ENCODE measurements at places on chromosomes 2 and 18. TPM values are rescaled to one million over a fixed set of nuclear protein-coding genes. Genes with fewer than 3 reads are reported as not detected.

- DNase-seq: no peak
These were observed 81.5 kb downstream of the NRP2 start for GRCh38 chr2:205763708-205764211.

- no peak for DNase-seq
These were observed 440.4 kb upstream of the MAP2 start for GRCh38 chr2:208983486-208983885.

GRCh38 chr2:205696927-205697441 lies 14.7 kb downstream of the NRP2 start:
- no peak for DNase-seq

DNA sequence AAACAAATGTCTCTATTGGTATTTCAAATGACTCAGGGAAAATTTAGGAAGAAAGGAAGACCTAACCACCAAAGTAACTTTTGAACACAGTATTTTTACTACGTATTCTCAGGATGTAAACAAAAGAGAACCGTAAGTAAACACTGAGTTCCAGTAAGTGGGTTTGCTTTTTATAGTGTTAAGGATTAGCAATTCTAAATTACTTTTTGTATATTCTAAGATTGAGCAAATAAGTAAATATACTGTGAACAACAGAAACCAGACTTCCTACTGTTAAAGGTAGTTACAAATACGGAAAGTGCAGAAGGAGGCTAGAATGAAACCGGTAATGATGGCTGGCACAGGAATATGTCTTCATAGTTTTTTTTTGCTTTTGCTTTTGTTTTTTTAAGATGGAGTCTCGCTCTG lies 31.5 kb downstream of the SESTD1 start:
- DNase-seq: no peak

DNA sequence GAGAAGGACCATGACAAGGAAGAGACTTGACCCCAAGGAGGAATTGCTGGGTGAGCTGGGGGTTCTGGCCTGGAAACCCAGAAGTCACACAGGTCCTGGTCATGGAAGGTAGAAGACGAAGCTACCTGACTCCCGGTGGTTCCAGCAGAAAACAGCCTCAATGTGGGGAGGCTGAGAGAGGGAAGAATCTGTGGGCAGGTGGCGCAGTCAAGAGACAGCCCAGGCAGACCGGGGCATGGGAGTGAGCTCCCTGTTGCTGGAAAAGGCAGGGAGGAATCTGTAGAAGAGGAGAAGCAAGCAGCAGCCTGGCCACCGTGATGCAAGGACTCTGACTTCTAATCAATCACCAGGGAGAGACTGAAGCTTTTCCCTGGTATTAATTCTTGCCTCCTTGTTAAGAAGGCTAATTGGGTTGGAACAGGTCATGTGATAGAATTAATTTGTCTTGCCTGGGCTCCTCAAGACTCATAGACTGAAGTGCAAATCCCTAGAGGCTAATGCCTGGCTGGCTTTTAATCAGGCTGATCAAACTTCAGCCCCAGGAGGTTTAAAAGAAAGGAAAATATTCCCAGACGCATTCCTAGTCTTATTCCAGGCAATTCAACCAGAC lies 30.1 kb downstream of the CNGA3 start:
- DNase-seq: no peak

GRCh38 chr2:95390881-95391321 lies 11.6 kb upstream of the FAHD2A start:
- DNase-seq: no peak

DNA sequence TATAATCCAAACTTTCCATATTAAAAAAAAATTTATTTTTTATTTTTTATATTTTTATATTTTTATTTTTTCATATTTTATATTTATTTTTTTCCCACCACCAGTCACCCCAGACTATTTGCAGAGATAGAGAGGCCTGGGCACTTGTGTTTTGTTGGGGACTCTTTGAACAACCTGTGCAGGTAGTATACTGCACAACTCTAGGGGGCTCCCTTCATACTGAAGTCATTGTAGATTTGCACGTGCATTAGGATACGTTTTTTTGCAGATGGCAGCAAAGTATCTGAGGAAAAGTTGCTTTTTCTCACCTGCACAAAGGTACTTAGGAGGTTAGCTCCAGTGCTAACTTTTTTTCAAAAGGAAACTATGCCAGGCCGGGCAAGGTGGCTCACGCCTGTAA lies 73.9 kb upstream of the TANC1 start:
- DNase-seq: no peak

DNA sequence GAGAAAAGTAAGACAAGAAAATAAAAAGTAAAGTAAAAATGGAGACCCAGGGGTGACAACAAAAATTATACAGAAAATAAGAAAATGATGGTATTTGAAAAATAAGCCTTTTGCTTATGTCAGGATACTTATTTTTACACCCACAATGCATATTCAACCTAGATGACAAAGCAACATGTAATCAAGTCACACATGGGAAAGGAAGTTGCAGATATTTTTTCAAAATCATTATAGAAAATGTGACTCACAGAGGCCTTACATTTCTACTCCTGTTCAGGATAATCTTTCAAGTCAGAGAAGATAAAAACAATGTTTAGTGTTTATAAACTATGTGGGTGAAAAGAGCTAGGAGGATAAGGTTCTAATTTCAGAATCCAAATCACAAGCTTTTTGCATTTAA lies 275.3 kb upstream of the UBE2E3 start:
- no peak for DNase-seq

DNA sequence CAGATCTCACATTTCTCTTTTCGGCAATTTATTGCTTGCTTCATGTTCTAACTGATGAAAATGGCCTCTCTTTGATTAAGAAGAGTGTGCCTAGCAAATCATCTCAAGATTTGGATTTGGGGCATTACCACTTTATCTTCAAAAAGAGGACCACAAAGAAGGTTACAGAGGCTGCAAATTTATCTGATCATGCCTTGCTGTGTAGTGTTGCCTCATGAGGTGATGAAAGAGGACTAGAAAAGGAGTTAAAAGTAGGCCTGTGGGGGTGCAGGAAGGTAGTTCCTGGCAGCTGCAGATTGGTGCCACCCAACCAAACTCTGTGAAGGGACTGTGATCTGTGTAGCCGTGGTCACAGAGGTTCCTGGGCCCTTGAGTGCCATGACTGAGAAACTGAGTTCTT lies 69.2 kb downstream of the PRELID3A start:
- DNase-seq: no peak

GRCh38 chr2:177589186-177589585 lies 196.6 kb downstream of the AGPS start:
- DNase-seq: no peak

GRCh38 chr2:209348433-209348832 lies 75.4 kb upstream of the MAP2 start:
- no peak for DNase-seq

GRCh38 chr2:241898463-241899270 lies 29.1 kb downstream of the RTP5 start:
- no peak for DNase-seq

DNA sequence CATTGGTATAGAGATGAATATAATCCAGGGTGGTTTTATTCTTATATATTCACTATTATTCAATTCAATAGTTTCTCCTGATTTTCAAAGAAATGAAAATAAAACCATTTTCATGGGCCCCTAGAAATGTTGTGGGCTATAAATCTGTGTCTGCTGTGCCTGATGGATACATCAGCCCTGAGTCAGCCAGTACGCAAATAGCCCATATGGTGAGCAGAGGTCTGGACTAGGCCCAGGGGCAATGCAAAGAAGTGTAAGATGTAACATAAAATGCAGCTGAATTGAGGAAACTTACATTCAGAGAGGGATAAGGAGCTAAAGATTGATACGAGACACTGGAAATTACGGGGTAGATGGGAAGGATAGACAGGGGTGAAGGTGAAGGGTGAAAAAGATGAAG lies 122.5 kb downstream of the MAIP1 start:
- peak; percentile 85 for DNase-seq

DNA sequence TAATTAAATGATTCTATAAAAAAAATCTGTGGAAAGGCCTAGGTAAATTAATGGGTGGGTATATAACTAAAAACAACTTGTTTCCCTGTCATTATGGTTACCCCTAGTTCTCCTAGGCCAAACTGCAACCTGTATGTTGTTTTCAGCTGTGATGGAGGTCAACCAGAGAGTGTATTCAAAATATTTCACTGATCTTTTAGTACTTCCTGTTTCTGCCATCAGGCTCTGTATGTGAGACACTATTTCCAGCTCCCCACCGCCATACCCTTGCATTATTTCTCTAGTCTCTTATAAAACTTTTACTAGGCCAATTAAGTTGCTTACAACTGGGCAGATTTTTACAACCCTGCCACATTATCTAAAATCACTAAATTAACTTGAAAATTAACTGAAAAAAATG lies 21.0 kb upstream of the CDKL4 start:
- no peak for DNase-seq

DNA sequence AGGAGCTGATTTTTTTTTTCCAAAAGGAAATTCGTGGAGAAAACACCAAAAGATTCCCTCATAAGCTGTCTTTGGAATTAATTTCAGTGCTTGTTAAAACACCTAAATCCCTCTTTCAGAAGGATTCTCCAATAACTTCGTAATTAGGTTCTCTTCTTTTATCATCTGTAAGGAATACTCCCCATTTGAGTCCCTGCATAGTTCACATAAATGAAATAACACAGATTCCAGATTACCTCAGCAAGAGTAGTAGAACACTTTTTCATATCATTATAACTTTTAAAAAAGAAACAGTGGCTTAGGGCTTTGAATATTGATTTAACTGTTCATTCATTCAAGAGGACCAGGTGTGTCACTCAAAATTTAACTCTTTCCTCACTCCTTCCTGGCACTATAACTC lies 55.5 kb downstream of the ARHGAP28 start:
- DNase-seq: no peak

DNA sequence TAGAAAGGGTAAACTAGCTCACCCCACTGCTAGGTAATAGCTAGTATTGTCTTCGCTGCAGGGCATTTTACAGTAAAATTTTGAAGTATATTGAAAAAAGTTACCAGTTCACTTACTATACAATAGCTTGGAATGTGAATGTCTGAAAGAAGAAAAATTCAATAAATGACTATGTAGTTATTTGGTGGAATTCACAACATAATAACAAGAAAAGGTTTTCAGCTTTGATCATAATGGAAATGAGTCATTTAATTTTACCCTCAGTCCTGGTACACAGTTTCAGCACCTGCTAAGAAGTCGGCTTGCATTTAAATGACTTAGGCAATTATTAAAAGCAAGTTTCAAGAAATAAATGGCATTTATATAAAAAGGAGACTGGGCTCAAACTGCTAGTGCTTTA lies 90.4 kb downstream of the NUP35 start:
- DNase-seq: no peak

DNA sequence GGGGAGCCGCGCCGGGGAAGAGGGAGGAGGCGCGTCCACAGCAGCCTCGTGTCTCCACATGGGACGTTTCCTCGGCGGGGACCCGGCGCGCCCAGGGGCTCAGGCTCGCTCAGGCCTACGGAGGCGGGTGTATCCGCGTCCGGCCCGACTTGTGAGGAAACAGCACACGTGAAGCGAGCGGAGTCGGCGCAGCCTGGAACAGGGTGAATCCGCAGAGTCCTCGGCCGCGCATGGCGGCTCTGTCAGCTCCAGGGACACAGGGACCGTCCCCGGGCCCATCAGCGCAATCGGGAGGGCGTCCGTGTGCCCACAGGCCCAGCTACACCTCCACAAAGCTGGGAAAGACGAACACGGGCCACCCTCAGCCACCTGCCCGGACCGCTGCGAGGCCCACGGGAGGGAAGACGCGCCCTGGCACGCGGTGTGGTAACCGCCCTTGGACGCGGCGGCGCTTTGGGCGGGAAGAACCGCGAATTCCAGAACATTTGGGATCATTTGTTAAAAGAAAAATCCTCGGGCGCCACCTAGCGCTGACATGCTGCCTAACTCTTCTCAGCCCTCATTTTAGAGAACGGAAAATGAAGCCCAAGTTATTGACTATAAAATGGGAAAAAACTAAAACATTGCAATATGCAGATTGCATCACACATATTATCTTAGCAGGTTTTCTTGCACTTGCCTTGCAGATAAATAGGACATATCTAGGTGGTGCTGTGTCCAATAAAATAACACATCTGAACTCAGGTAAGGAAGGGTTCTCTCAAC lies 40.4 kb downstream of the TMEM18 start:
- peak; percentile 66 for DNase-seq

GRCh38 chr2:22382479-22383169 lies 1002.4 kb upstream of the KLHL29 start:
- no peak for DNase-seq

The LCT gene
- total RNA-seq: under 0.01 TPM

The AMER3 gene
- total RNA-seq: under 0.01 TPM

The CERKL gene
- not detected for total RNA-seq

The NEURL3 gene
- total RNA-seq: 0.10 TPM

The KCNIP3 gene
- total RNA-seq: 2.4 TPM

The IL36B gene
- 0.20 TPM for total RNA-seq

The SLC39A6 gene
- 102 TPM for total RNA-seq

The HRH4 gene
- 0.30 TPM for total RNA-seq

The TUBA3E gene
- total RNA-seq: not detected

The CKAP2L gene
- total RNA-seq: 6.0 TPM

The HJURP gene
- total RNA-seq: 6.6 TPM

Data from skin of body (tissue), 3 donors.